ENCODE measurements at places on chromosomes 12 and 14. TPM values are rescaled to one million over a fixed set of nuclear protein-coding genes. Genes with fewer than 3 reads are reported as not detected.

HEATR5A gene
- 25.0 TPM for total RNA-seq

TPH2 gene
- not detected for total RNA-seq

NOXRED1 gene
- 0.58 TPM for total RNA-seq

HCAR3 gene
- 2.3 TPM for total RNA-seq

ASB2 gene
- total RNA-seq = 14.4 TPM

Data from metanephros (tissue), 2 donors.